Effector CD4-positive, alpha-beta T cell (primary cell): ENCODE measurements at places on chromosomes 12 and 14.
A peak's percentile ranks its signal among the peaks of the same experiment; 100 is the strongest.

GRCh38 chr12:52874573-52875435 lies 26.0 kb upstream of the KRT78 start:
- no peak for DNase-seq

DNA sequence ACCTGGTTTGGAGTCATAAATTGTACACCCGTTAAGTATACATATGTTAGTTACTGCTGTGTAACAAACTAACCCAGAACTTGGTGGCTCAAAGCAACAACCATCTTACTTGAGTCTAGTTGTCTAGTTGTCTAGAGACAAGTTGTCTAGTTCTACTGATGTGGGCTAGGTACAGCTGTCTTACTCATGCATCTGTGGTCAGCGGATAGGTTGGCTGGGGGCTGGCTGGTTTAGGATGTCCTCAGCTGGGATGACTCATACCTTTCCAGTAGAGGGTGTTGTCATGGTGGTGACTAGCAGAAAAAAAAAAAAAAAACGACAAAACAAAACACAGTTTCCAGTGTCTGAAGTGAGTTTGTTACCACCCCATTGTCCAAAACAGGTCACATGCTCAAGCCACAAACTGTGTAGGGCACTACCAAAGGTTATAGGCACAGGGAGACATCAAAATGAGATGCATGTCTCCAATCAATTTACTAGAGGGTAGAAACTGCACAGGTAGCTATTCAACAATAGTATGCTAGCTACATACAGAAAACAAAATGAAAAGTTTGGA lies 680.3 kb downstream of the MED13L start:
- no peak for DNase-seq

GRCh38 chr12:12721814-12722434 lies 4.8 kb downstream of the CDKN1B start:
- no peak for DNase-seq

DNA sequence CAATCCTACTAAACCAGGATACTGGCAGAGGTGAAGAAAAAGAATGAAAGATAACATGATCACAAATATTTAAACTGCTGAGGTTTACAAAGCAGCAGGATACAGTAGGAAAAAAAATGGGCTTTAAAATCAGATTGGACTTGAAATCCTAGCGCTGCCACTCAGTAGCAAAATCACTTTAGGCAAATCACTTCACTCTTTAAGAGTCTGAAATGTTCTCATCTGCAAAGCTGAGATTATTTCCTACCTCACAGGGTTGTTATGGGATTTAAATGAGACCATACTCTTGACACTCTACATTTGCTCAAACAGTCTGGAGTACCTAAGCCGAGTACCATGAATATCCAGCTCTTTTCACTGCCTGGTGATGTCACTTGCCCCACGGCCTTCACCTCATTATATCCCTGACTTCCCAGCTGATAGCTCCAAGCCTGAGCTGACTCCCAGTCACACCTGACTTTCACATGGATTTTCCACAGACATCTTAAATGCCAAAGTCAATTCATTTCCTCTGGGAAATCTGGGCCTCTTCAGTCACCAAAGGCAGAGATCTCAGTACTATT lies 60.2 kb downstream of the UBR7 start:
- DNase-seq = no peak

DNA sequence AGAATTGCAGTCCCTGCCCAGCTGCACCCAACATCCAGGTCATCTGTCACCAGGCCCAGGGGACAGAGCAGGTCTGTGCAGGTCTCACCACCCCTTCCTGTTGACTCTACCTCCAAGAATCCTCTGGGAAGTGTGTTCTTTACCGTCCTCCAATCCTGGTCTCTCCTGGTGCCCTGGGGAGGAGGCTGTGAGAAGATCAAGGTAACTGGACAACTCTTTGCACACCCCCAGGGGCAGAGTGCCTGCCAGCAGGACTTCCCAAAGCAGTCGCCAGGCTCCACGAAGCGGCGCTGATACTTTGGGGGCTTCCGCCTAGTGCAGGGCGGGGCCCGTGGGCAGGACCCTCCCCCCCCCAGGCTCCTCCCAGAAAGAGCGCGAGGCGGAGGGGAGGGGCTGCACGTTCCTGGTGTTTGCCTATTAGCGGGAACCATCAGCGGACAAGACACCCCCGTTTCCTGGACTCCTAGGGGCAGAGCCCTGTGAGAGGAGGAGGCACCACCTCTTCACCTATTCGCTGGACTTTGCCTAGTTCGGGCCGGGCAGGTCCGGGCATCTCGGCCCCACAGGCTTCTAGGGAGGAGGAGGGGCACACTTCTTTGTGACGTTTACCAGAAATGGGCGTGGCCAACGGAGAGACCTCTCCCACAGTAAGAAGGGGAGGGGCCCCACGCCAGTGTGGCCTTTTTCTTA lies 918.0 kb downstream of the AACS start:
- no peak for DNase-seq

DNA sequence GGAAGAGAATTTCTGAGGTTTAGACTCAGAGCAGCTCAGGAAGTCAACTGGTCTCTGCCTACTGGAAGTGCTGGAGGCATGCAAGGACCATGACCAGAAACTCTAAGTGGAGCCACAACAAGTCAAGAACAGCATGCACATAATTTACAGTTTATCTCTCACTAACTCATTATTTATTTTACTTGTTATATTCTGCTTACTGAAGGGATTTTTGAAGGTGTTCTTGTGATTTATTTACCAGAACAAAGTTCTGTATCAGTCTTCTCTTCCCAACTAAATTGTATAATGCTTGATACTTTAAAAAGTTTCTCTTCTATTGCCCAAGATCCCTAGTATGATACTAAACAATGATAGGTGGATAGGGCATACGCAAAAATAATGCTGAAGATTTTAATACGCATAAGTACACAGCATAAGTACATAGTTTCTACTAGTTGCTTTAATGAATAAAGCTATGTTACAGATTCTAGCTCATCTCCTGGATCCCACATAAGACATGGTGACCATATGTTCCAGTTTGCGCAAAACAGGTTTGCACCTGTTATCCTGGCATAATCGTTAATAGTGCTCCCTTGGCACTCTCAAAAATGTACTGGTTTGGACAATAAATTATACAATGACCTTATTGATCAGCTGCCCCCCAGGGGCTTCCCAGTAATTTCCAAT lies 11.6 kb upstream of the SPTB start:
- DNase-seq = no peak

DNA sequence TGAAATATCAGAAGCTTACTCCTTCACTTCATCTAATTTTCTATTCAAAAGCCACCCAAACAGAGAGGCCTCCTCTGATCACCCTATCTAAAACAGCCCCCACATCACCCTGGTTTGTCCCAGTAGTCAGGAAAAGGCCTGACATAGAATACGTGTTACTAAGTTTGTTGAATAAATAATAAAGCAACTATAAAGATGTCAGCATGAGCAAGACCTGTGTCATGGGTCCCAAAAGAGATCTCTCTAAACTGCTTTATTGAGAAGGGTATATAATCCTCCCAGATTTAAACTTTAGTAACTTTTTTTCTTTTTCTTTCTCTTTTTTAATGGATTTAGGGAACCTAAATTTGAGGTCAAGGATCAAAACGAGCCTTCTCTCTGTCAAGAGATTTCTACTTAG lies 27.4 kb upstream of the C12orf50 start:
- no peak for DNase-seq

- no peak for DNase-seq
These were observed 10.0 kb upstream of the CNIH1 start for GRCh38 chr14:54451121-54451601.

DNA sequence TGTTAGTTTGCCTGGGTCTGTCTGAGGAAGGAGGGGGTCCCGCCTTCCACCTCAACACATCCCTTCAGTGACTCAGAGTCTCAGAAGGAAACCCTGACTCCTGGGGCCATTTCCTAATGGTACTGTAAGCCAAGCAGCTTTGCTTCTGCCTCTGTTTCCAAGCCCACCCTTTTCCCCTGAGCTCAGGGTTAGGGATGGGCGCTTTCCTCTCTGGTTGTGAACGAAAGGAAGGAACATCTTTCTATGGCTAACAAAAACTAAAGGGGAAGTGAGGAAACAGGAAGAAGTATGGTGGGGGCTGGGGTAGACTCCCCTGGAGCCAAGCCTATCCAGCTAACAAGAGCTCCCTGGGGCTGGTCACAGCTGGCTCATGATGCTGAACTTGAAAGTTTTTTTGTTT lies 11.6 kb upstream of the UNC119B start:
- no peak for DNase-seq

DNA sequence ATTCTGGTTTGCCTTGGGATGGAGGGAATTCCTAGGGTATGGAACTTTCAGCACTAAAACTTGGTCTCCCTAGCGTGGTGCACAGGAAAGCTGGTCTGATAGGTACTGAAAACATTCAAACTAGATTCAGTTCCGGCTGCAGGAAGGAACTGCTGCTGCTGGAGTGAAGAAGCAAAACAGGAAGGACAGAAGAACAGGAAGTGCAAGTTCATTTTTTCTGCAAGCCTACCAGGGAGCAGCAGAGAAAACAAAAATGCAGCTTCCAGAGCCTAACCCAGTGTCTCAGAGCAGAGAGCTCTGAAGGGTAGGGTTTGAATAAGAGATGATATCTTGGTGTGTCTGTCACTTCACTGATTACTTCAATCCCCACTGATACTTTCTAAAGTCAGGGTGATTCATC lies 165.2 kb downstream of the VRK1 start:
- no peak for DNase-seq

GRCh38 chr14:43647302-43647701 lies 859.8 kb downstream of the FSCB start:
- no peak for DNase-seq

- DNase-seq = no peak
These were observed 24.1 kb downstream of the TTC8 start for GRCh38 chr14:88848571-88848970.

DNA sequence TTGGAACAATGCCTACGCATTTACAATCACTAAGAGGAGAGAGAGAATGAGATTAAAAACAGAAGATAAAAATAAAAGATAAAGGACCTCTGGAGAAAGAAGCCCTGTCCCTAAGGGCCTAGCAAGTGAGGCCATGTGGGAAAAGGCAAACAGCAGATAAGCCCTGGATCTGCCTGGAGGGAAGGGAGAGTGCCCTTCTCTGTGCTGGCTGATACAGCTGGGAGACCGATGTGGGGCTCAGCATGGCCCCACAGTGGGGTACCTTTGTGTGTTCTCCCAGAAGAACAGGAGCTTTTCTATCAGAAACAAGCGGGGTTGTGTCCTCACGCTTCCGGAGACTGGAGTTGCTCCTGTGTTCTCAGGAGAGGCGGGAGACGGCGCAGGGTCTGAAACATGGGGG lies 59.9 kb downstream of the TMCC3 start:
- no peak for DNase-seq

GRCh38 chr12:49539406-49540228 lies 787 bp downstream of the KCNH3 start:
- no peak for DNase-seq

DNA sequence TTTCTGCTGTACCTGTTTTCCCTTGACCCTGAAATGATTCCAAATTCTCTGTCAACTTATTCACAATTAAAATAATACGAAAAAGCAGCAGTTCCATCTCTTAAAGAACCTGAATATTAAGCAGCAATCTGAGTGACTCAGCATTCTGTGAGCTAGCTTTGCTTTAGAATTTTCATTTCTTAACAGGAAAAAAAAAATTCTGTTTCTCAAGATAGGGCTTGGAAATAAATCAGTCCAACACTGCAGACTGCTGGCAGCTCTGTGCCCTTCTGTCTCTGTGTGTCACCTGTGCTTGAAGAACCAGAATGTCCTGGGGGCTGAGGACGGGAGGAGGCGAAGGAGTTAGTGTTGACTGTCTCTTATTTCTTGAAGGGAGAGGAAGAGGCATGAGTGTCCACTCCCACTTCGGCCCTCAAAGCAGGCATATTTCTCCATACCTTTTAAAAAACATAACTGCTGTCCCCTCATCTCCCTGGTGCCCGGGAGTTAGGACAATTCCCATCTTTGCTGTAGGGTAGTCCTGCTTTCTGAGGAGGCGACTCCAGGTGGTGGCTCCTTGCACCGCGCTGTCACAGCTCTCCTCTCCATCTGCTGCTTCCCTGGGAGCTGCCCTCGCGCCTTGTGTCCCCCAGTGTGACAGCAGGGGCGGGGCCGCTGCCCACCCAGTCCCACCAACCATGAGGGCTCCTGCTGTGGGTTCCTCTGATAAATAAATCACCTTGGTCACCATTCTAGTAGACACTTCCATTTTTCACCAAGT lies 203.1 kb downstream of the CALM1 start:
- DNase-seq = no peak

GRCh38 chr12:52582971-52583456 lies 9.4 kb upstream of the KRT74 start:
- DNase-seq = peak; percentile 31

- no peak for DNase-seq
These were observed 56.7 kb downstream of the MSRB3 start for GRCh38 chr12:65335021-65335714.

DNA sequence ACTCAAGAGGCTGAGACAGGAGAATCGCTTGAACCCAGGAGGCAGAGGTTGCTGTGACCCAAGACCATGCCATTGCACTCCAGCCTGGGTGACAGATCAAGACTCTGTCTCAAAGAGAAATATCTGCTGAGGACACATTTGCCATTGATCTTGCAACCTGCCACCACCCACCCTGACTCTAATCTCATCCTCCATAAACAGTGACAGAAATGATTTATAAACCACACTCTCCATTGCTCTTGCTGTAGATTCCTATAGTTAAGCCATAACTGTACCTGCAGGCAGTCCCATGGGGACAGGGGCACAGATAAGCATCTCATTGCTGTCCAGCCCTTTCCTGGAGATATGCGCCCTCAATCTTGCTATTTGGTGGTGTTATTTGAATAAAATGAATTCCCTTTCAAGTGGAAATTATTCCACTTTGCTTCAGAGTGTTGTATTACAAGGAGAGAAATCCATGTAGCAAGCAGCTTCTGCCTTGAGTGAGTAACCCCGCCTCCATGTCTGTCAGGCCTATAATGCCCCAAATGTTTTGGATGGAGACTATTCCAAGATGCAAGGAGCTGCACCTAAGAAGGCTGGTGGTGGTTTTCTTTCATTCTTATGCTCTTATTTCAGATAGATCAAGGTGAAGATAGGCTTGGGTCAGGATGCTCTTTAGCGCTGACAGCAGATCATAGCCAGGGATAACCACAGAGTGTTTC lies 3.0 kb upstream of the ZDHHC22 start:
- DNase-seq = no peak

DNA sequence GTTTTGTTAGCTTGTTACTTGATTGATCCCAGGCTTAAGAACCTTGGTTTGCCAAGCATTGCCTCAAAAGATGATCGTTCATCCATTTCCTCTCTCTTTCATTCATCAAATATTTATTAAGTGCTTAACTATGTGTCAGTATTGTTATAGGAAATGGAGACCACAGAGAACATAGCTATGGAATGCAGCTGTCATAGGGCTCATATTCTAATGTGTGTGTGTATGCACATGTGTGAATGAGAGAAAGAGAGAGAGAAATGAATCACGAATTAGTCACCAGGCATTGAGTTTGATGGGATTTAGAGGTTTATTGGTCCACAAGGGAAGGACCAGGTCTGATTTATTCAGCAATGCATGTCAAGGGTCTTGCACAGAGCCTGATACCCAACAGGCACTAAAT lies 71.0 kb upstream of the FBXO21 start:
- DNase-seq = no peak

- DNase-seq = peak; percentile 24
These were observed 21.0 kb upstream of the RIC8B start for GRCh38 chr12:106753526-106753925.
